HTR-8/SVneo (cell line): ENCODE measurements at places on chromosomes 1 and 21.

- DNase-seq, result no peak
Observed at GRCh38 chr1:166630369-166630768, 208.9 kb upstream of the POGK start.

GRCh38 chr1:31180338-31180737, 59.3 kb downstream of the NKAIN1 start:
- no peak for DNase-seq

DNA sequence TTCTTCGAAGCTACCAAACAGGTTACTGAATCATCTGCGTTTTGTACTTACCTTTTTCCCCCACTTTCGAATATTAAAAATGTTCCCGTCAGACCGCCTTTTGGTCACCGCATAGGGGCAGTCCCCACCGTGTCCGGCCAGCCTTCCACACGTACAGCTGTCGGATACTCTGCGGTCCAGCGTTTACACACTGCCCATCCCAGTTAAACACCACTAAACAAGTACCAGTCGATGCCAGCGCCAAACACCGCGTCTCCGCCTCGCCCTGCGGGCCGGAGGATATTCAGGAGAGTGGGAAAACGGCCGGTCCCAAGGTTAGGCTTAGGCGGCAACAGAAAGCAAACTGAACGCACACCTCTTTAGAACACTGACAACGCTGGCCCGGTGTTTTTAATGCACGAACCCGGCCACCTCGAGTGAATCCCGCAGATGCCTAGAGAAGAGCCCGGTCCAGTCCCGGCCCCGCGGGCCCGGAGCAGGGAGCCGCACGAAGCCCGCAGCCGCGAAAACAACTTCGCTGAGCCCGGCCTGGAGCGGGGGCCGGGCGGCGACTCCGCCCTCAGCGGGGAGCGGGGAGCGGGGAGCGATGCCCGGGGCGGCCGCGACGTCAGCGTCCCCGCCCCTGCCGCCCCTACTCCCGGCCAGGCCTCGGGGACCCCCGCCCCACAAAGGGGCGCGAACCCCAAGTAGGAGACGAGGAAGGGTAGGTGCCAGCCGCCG, 730 bp upstream of the PHF13 start:
- peak; percentile 49 for DNase-seq

- DNase-seq, result no peak
Observed at GRCh38 chr1:220770245-220770913, 16.3 kb upstream of the MTARC1 start.

GRCh38 chr1:196774175-196774574, 465 bp upstream of the CFHR3 start:
- DNase-seq, result no peak

GRCh38 chr1:91885213-91885715, 687 bp downstream of the TGFBR3 start:
- no peak for DNase-seq

DNA sequence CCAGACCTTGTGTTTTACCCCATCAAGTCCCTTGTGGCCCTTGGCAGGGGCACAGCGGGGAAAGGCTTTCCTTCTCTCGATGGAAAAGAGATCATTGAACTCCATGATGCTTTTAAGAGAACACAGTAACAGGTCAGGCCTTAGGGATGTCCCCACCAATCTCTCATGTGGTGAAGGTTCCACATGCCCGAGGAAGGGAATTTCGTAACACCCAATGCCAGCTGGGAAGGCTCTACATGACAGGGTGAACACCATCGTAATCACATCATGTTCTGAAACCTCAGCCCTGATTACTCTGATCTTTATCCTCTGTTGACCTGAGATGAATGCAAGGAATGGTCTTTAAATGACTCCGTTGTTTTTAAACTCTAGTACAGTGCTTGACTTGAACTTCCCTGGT, 105.5 kb upstream of the SPAG17 start:
- DNase-seq, result no peak
